Calu3 (cell line): ENCODE measurements at places on chromosomes 12 and 14. TPM values are rescaled to one million over a fixed set of nuclear protein-coding genes. Genes with fewer than 3 reads are reported as not detected.
A peak's percentile ranks its signal among the peaks of the same experiment; 100 is the strongest.

DNA sequence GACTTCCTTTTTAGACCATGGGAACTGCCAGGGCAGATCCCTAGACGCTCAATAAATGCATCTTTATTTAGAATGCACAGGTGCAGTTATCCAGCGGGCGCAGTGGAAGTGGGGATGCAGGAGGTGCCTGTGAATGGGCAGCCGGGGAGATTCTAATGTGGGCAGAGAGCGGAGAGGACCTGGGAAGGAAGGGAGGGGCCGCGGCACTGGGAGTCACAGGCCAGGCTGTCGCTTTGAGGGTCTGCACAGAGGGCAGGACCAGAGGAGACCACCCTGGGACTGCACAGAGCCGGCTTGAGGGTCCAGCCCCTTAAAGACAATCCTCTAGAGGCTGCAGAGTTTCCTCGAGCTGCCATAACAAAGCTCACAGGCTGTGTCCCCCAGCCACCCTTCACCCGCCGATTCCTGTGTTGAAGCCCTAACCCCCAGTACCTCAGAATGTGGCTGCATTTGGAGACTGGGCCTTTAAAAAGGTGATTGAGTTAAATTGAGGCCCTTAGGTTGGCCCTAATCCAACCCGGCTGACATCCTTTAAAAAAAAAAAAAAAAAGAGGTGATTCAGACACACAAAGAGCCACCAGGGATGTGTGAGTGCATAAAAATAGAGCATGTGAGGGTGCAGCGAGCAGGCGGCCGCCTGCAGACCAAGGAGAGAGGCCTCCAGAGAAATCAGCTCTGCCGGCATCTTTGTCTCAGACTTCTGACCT lies 44.4 kb upstream of the PPP2R5C start:
- DNase-seq, result no peak
- H3K27me3 ChIP-seq, result no peaks in the 10 kb centered on the region
- H3K36me3 ChIP-seq, result peaks cover 1% of the 10 kb centered on the region

- no peak overlapping the region for H3K27ac ChIP-seq
- H3K4me3 ChIP-seq, result no peak overlapping the region
- peaks cover 40% of the 10 kb centered on the region for H3K36me3 ChIP-seq
Observed at GRCh38 chr12:109910969-109911348, 10.9 kb downstream of the TCHP start.

GRCh38 chr12:45426294-45426693 lies 210.4 kb downstream of the ANO6 start:
- no peaks in the 10 kb centered on the region for H3K27me3 ChIP-seq
- no peaks in the 10 kb centered on the region for H3K4me1 ChIP-seq
- no peak overlapping the region for H3K27ac ChIP-seq
- no peaks in the 10 kb centered on the region for H3K36me3 ChIP-seq
- DNase-seq, result no peak

- peak; percentile 77 for DNase-seq
- peaks cover 17% of the 10 kb centered on the region for H3K36me3 ChIP-seq
- H3K27ac ChIP-seq, result peak overlapping the region; percentile 50
Observed at GRCh38 chr14:103103461-103104388, 9.2 kb downstream of the EXOC3L4 start.

GRCh38 chr12:47249719-47250357 lies 170.1 kb upstream of the AMIGO2 start:
- H3K4me3 ChIP-seq, result no peak overlapping the region
- H3K36me3 ChIP-seq, result no peaks in the 10 kb centered on the region
- H3K4me1 ChIP-seq, result peaks cover 42% of the 10 kb centered on the region
- no peak overlapping the region for H3K27ac ChIP-seq

GRCh38 chr12:119327471-119327870 lies 7.1 kb upstream of the CCDC60 start:
- no peak for DNase-seq
- no peaks in the 10 kb centered on the region for H3K36me3 ChIP-seq
- peaks cover 42% of the 10 kb centered on the region for H3K27me3 ChIP-seq
- no peaks in the 10 kb centered on the region for H3K4me1 ChIP-seq

- peak; percentile 21 for DNase-seq
- H3K4me3 ChIP-seq, result peak overlapping the region; percentile 84
- peak overlapping the region; percentile 97 for H3K27ac ChIP-seq
- H3K4me1 ChIP-seq, result peaks cover 41% of the 10 kb centered on the region
- H3K27me3 ChIP-seq, result no peaks in the 10 kb centered on the region
Observed at GRCh38 chr12:11652351-11653040, 3.0 kb downstream of the ETV6 start.

GRCh38 chr14:22547313-22547947 lies 41.6 kb downstream of the DAD1 start:
- no peak overlapping the region for H3K4me3 ChIP-seq
- no peaks in the 10 kb centered on the region for H3K27me3 ChIP-seq
- H3K27ac ChIP-seq, result no peak overlapping the region
- peaks cover 15% of the 10 kb centered on the region for H3K4me1 ChIP-seq
- DNase-seq, result no peak

- H3K4me1 ChIP-seq, result peaks cover 7% of the 10 kb centered on the region
- no peaks in the 10 kb centered on the region for H3K36me3 ChIP-seq
- no peak for DNase-seq
- no peaks in the 10 kb centered on the region for H3K27me3 ChIP-seq
- H3K27ac ChIP-seq, result no peak overlapping the region
Observed at GRCh38 chr14:68753690-68754089, 39.2 kb downstream of the ZFP36L1 start.

DNA sequence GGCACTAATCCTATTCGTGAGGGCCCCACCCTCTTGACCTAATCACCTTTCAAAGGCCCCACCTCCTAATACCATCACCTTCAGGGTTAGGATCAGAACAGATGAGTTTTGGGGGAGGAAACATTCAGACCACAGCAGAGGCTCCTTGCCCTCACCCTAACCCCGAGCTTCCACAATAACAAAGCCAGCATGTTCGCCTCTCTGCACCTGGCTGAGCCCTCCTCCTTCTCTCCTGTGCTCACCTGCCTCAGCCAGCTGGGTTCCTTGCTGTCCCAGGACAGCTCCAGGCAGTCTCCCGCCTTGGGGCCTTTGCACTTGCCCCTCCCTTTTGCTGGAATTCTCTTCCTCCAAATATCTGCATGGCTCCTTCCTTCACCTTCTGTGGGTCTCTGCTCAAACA lies 9.7 kb upstream of the RAN start:
- no peaks in the 10 kb centered on the region for H3K36me3 ChIP-seq
- H3K27me3 ChIP-seq, result no peaks in the 10 kb centered on the region
- H3K27ac ChIP-seq, result no peak overlapping the region
- DNase-seq, result no peak

- no peaks in the 10 kb centered on the region for H3K27me3 ChIP-seq
- no peaks in the 10 kb centered on the region for H3K4me1 ChIP-seq
- DNase-seq, result no peak
- no peaks in the 10 kb centered on the region for H3K36me3 ChIP-seq
- no peak overlapping the region for H3K27ac ChIP-seq
- no peak overlapping the region for H3K4me3 ChIP-seq
Observed at GRCh38 chr12:101727098-101727497, 12.2 kb downstream of the SYCP3 start.

GRCh38 chr14:101839236-101839635 lies 77.7 kb downstream of the PPP2R5C start:
- H3K4me1 ChIP-seq, result no peaks in the 10 kb centered on the region
- peaks cover 5% of the 10 kb centered on the region for H3K36me3 ChIP-seq
- no peaks in the 10 kb centered on the region for H3K27me3 ChIP-seq

GRCh38 chr12:98146043-98146442 lies 369.3 kb upstream of the TMPO start:
- DNase-seq, result no peak
- no peak overlapping the region for H3K4me3 ChIP-seq
- H3K27me3 ChIP-seq, result peaks cover 22% of the 10 kb centered on the region
- H3K4me1 ChIP-seq, result peaks cover 19% of the 10 kb centered on the region
- no peaks in the 10 kb centered on the region for H3K36me3 ChIP-seq

DNA sequence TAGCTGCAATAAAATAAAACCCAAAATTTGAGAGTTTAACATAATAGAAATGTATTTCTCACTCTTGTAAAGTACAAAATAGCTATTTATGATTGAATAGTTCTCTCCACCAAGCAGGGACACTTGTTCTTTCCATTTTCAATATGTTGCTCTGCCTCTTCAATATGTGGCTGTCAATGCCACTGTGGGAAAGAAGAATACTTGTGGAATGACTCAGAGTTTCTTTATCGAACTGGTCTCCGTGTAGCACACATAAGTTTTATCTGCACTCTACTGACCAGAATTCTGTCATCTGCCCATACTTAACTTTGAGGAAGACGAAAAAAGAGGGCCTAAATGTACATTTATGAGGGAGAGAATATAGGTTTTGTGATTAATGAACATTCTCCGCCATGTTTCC lies 256.9 kb downstream of the ATXN7L3B start:
- H3K4me1 ChIP-seq, result peaks cover 30% of the 10 kb centered on the region
- H3K27ac ChIP-seq, result peak overlapping the region; percentile 14
- no peaks in the 10 kb centered on the region for H3K27me3 ChIP-seq
- no peaks in the 10 kb centered on the region for H3K36me3 ChIP-seq

GRCh38 chr14:75411214-75411540 lies 16.6 kb upstream of the JDP2 start:
- H3K27ac ChIP-seq, result no peak overlapping the region
- H3K27me3 ChIP-seq, result peaks cover 13% of the 10 kb centered on the region
- no peaks in the 10 kb centered on the region for H3K36me3 ChIP-seq
- no peaks in the 10 kb centered on the region for H3K4me1 ChIP-seq

The ADAM21 gene
- total RNA-seq, result 0.17 and 0.22 TPM in 2 replicates

The RILPL2 gene
- 2.4 and 2.8 TPM in 2 replicates for total RNA-seq

The FSCB gene
- total RNA-seq, result not detected in 2 replicates

The RIMBP2 gene
- total RNA-seq, result 6.1 and 6.2 TPM in 2 replicates

The KLHDC1 gene
- total RNA-seq, result 0.49 and 0.99 TPM in 2 replicates

The PTPN6 gene
- 42.4 and 46.3 TPM in 2 replicates for total RNA-seq

The ING4 gene
- 24.9 and 26.6 TPM in 2 replicates for total RNA-seq

The CCNK gene
- 71.5 and 82.8 TPM in 2 replicates for total RNA-seq

The SVOP gene
- not detected in 2 replicates for total RNA-seq

The ABCC9 gene
- 0.05 TPM in 1 of 2 replicates, not detected in the other for total RNA-seq

The ZBTB42 gene
- total RNA-seq, result 11.8 and 13.9 TPM in 2 replicates

The CCT2 gene
- total RNA-seq, result 379 and 410 TPM in 2 replicates

The CLEC6A gene
- total RNA-seq, result not detected in 2 replicates
